ENCODE measurements at places on chromosomes 3 and 15.
A peak's percentile ranks its signal among the peaks of the same experiment; 100 is the strongest.

GRCh38 chr3:45929042-45929679, 14.1 kb upstream of the CXCR6 start:
- DNase-seq: peak; percentile 68

DNA sequence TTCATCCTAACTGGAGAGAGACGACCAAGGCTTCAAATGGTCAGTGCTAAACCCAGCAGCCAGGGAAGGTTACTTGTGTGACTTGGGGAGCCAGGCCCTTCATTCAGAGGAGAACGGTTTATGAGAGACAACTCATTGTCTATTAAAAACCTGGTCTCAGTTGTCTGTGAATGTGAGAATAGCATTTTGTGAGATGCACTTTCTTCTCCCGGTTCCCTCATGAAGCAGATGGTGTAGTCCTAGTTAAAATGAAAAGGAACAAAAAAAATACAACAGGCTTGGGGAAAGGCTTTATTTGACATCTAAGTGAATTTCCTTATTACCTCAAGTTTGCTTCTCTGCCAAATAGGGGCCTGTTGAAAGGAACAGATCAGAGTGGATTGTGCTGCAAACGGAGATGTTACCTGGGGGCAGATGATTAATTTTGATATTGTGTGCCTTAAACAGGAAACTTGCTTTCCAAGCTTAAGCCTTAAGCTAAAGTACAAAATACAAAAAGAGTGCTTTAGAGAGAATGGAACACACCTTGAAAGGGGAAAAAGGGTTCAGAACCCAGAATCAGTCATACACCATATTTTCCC, 202.7 kb upstream of the BHLHE40 start:
- no peak for DNase-seq

GRCh38 chr15:57321973-57322601, 54.2 kb upstream of the CGNL1 start:
- DNase-seq: no peak

DNA sequence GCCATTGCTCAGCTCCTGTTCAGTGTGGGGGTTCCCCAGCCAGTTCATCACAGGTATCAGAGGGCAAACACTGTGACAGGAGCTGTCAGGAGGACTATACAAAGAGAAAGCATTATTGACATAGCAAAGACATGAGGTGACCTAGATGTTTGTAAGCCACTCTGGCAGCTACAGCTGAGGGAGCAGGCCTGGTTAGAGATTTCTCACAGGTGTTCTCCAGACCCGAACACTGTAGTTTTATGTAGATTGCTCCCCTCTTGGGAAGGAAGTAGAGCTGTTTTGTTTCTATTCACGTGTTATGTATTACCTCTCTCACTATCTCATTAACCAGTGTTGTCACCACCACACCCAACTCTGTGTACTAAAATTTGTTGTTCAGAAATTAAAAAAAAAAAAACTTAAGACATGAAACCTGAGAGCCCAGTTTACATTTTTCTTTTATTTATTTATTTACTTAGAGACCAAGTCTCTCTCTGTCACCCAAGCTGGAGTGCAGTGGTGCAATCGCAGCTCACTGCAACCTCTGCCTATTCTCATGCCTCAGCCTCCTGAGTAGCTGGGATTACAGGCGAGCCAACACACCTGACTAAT, 123.7 kb downstream of the RBPMS2 start:
- DNase-seq: peak; percentile 33

DNA sequence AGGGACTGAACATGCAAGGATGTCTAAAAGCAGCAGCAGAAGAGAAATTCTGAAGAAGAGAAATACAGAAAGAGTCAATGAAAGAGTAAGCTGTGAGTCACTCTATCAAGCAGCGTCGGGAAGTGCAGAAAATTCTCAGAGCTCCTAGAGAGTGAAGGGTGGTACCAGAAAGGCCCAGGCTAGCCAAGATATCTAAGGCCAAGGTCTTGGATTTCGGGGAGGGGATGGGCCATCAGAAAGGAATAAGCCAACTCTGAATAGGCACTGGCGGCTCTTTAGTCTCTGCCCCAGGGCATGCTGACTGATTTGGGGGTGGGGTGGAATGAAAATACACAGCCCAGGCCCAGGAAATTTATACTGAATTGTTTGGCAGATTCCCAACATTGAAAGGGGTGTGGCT, 70.8 kb downstream of the GPR156 start:
- no peak for DNase-seq

- no peak for DNase-seq
Observed at GRCh38 chr3:131735544-131735943, 232.8 kb upstream of the MRPL3 start.

DNA sequence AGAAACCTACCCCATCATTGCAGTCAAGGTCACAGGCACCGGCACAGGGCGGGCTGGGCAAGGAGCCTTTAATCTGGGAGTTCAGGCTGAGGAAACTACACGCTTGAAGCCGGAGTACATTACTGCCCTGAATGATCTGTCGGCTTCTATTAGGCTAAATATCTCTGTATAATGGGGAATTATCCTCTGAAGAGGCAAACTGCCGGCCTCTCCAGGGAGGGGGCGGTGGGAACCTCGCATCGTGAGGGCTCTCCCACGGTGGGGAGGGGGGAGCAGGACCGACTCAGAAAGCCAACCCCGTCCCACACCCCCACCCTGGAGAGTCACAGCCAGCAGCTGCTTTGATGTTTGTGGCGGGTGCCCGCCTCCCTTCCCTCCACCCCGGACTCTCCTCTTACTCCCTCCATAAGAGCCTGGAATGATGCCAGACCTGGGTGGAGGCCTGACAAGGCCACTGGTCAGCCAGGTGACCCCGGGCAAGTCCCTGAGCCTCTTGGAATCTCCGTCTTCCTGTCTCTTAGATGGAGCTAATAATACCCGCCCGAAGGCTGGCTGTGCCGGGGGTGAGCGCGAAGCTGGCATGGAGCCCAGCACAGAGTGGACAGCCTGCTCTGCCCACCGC, 63.4 kb upstream of the LINGO1 start:
- DNase-seq: no peak

DNA sequence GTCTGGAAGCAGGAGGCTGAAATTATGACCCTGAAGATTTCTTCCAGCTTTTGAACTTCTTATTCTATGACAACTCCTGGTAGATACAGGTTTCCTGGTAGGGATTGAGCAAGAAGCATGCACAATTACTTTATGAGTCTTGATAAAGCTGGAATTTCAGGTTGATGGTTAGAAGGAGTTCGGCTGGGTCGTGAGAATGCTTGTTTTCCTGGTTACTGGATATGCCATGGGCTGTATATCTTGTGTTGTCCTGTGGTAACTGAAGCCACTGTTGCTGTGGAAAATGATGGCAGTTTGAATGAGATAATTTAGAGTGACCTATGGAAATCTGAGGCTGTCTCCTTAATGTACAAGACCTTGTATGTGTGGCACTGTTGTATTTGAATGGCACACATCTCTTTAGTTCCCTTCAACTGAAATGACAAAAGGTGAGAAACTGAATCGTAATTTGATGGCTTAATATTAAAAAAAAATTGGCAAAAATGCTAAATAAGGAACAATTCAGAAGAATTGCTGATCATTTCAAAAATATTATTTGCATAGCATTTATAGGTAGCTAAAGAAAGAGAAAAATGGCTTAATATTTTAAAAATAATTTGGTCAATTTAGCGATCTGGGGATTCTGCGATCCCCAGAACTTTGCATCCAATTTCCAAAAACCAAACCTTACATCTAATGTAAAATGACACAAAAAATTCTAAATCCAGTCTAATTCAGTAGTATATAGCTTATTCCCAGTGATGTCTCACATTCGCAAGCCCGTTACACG, 1.1 kb upstream of the UBE2E1 start:
- DNase-seq: no peak
